ENCODE measurements at places on chromosomes 4 and X.

- DNase-seq, result no peak
These were observed 6.8 kb upstream of the TBC1D19 start for GRCh38 chr4:26577066-26577465.

DNA sequence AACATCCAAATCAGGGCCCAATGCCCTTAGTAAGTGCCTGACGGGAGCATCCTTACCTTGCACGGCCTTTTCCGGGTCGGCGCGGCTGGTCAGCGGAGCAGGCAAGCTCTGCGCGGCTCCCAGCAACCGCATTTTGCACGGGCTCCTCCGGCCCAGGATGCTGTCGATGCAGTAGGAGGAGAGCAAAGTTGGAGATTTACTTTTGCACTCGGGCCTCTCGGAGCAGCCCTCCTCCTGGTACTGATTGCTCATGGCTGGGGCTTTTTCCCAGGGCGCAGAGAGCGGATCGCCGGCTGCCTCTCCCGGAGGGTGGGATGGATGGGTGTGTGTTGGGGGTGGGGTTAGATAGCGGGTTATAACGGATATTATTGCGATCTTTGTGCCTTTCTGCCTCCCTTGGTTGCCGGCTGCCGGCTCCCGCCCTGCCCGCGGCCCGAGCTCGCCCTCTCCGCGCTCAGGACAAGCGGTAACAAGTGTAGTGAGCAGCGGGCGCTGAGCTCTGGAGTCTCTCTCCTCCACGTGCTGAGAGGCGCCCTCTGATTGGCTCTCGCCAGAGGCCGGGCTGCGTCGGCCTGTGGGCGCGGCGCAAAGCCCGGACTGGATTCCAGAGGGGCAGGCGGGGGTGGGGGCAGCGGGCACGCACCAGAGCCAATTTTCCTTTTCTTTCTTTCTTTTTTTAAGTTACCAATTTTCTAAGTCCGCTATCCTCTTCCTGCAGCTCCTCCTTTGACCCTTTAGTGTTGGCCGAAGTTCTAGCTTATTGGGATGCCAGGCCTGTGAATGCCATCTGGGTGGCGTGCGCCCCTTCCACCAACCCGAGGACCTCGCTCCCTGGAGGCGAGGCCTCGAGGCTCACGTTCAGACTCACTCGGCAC, at the start of gene ARX:
TSS of gene ARX (minus strand) at position 480 of the 875 bp plus-strand sequence. CDS start at position 252, 228 bp downstream.
- DNase-seq, result peak; percentile 65

DNA sequence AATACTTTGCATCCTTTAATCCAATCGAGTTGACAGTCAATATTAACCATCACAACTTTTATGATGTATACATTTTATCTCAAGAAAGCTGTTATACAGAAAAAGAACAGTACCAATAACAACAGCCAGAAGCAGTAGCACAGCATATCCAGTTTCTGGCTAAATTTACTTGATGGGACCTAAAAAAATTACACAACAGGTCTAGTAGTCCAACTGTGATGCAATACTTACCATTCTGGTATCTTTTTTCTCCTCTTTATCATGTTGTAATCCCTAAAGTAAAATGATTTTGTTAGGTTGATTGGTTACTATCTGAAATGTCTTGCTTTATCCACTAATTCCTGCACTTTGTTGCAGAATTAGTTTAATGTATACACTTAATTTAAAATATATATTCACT, 1150.6 kb downstream of the FAT4 start:
- peak; percentile 1 for DNase-seq

DNA sequence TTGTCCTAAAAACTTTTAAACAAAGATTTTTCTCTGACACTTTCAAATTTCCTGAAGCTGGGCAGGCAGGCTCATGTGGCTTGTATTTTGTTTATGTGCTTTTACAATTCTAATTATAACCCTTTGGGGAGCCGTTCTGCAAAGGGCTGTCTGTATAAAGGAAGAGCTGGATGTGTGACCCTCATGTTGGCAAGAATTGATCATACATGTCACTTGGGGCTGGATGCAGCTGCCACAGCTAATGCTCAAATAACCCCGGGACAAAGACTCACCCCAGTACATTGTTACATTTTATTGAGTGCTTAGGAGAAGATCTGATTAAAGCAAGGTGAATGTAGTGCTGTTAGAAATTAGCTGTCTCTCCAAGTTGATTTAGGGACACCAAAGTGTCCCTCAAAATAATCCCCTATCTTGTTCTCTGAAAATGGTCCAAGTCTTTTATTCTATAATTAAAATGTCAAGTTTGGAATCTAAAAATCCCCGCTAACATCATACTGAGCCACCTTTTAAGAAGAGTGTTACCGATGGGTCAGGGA, 13.0 kb upstream of the DAPP1 start:
- DNase-seq, result no peak

DNA sequence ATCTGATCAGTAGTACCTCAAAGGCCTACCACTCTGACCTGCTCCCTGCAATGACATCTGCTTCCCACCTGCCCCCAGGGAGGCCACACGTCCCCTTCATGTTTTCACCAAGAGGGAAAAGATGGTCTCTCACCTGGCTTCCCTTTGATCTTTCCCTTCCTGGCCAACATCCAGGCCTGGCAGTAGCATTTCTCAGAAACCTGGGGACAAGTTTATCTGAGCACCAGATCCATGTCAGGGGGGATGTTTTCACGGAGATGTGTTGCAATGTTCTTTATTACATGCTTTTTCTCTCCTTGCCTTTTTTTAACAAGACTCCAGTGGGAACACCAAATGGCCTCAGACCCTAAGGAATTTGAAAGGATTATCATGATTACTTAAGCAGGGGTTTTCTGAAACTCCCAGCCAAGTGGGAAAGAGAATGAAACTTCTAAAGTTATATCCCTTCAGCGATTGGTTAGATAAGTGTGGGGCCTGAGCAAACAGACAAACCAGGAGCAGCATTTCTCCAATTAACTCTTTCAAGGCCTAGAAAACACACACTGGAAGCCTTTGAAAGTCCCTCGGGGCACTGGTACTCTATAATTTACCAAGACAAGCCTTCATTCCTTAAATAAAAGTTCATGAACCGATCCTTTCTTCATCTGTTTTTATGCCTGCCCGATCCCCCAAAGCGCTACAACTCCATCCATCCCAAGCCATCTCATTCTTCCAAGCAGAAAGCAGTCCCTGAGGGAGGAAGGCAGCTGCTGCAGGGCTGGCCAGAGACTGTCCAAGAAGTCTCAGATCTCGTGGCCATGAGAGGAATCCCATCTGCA, 94.1 kb downstream of the BCOR start:
- no peak for DNase-seq

- DNase-seq, result peak; percentile 58
These were observed 47.5 kb downstream of the MAGEA1 start for GRCh38 chrX:153226344-153227185.

DNA sequence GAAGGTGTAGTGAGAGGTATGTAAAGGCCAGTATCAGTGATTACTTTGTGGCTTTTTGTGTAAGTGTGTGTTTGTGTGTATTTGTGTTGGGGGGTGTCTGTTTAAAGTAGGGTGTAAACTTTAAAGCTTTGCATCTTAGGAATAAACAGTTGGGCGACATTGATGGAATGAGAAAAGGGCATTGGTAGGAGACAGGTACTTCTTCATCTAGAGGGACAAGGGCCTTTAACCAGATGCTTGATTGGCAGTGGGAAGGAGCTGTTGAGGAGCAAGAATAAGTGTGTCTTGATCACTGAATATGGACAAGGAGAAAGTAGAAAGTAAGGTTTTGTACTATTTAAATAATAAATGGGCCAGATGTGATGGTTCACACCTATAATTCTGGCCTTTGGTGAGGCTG, 48.8 kb downstream of the RAPGEF2 start:
- no peak for DNase-seq

DNA sequence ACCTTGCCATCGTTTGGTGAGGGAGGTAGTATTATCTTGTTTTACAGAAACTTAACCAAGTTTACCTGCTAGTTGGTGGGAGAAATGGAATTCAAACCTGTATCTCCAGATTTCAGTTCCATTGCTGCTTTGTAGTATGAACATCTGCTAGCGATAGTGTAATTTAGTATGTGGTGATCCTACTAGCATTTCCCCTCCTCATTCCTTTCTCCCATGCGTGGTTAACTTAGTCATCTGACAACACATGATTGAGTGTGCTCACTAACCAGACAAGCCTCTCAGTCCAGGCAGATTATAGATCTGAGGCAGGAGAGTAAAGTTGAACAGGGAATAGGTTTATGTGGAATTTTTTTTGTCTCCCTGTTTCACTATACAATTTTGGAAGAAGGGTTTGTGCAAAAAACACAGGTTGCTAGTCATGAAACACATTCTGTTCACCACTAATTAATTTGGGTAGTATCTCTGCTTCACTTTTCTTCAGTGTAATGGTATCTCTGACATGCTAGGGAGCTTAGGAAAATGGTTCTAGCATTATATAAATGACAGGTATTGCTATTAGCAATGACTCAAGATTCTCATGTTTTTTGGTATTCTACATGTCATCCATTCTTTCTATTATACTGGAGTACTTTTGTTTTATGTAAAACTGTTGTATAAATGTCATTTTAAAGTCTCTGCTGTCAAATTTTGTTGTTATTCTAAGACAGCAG, 21.7 kb downstream of the RBPJ start:
- peak; percentile 91 for DNase-seq

DNA sequence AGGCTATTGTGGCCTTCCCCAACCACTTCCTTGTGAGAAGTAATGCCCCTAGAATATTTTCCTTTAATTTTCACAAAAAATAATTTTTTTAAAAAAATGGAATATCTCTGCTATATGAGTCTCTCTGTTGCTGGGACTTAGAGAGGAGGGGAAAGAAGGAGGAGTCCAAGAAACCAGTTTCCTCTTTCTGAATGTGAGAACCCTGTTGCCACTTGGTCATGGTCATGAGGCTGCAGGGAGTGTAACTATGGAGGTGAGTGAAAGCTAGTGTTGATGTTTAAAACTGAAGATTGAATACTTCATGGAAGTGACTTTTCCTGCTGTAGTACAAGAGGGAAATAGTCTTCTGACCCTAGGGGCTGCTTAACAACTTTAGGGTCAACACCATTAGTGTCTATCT, 20.4 kb downstream of the KIAA1210 start:
- no peak for DNase-seq

DNA sequence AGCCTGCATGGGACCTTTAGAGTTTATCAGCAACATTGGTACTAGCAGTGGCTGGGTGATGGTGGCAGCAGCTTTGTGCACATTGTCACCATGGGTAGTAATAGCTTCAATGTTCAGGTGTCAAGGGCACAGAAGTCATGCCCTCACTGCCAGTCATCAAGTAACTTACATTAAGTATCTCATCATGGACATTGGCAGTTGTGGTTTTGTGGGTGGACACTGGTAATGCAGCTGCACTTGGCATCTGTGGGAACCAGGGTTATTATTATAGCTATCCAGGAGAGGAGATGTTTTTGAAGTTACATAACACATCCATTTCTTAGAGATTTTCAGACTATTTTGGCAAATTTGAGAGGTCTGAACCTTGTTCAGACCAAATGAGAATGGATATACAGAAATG, 243.2 kb upstream of the NOCT start:
- no peak for DNase-seq
